ENCODE measurements at places on chromosomes 4 and X.

DNA sequence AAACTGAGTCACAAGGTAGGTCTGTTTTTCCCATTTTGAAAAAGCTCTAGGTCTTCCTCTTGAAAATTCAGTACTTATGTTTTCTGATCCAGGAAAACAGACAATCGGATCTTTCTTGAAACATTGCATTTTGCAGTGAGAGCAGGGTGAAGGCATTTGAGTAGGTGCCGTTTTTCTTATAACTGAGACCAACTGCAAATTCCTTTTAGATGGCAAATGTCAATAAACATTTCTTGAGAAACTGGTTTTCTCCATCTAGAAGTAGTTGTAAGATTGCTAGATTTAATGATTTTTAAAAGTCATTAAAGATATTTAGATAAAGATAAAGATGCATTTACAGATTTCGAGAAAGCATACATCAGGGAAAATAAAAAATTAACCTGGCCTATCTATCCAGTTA lies 92.4 kb downstream of the PHOX2B start:
- DNase-seq, result no peak

DNA sequence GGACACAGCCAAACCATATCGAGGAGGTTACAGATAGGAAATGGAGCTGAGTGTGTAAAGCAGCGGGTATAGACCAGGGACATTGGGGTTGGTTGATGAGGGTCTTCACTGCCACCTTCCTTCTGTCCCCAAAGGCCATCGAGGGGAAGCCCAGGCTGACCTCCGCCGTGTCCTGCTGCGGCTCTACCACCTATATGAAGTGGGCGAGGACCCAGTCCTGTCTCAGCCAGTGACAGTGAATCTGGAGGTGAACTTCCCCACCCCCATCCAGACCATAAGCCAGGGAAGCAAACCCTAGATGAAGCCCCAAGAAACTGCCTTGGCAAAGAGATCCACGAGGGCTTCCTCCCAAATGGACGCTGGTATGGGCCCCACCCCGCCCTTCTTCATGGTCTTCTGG lies 23.2 kb upstream of the MRFAP1 start:
- no peak for DNase-seq

DNA sequence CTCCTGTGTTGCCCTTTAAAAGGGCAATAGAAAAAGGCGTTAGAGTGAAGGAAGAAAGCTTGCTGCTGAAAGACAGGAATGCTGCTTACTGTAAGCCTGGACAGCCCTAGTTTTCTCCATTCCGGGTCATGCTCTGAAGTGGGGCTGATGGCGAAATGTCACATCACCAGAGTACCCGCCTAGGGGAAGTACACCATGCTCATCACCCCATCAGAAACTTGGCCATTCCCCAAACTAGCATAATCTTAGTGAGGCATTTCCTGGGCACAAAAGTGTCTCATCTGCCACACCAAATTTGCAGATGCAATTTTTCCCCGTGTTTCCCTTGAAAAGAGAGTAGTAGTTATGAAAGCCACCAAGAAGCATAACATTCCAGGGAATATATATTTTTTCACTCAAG lies 47.8 kb upstream of the CAMK2D start:
- no peak for DNase-seq

DNA sequence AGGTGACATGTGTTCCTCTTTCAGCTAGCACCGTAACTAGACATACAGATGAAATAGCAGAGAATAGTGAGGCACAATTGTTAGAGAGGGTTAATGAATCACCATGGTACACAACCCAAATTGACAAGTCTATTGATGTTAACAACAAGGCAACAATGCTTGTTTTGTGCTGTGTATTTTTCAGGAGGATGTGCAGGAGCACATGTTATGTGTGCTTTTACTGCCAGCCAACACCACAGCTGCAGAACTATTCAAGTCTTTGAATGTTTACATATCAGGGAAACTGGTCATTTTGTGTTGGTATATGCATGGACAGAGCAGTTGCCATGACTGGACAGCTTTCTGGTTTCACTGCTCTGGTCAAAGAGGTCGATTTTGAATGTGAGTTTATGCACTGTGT lies 32.8 kb downstream of the STBD1 start:
- DNase-seq, result no peak

DNA sequence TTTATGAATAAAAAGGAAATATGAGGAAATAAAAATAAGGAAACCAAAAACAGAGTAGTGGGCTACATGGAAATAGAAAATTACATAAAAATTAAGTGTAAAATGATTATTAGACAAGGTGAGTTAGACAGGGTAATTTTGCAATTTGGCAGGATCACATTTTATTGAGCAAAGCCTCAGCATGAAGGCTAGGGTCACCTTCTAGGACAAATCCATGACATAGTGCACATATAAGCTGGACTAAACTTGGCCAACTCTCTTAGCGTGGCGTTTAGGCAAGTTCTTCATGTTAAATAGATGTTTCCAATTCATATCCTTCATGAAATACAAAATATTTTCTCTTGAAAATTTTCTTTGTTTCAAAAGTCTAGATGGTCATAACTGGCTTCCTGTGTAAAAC lies 25.7 kb upstream of the UGT2B7 start:
- DNase-seq, result no peak

GRCh38 chr4:26815706-26816105 lies 44.9 kb upstream of the STIM2 start:
- no peak for DNase-seq

- DNase-seq, result no peak
These were observed 455.6 kb downstream of the TMA16 start for GRCh38 chr4:163949976-163950601.

DNA sequence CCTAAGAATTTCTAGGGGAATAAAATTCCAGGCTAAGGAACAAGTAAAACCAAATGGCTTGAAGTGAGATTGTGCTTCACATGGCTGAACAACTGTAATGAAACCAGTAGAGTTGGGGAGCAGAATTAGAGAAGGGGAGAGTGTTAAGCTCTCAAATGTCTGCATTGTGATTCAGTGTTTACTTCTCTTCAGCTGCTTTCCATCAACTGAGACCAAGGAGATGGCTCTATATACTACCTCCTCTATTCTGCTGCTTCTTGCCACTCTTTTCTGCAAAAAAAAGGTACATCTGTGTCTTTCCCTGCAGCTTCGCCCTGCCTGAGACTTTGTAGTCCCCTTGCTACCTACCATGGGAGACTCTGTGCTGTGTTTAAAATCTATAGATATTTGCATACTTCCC lies 73.5 kb downstream of the WDFY3 start:
- DNase-seq, result no peak

- no peak for DNase-seq
These were observed 4.7 kb downstream of the SFRP2 start for GRCh38 chr4:153784166-153784699.

GRCh38 chrX:1554469-1555210 lies 17.7 kb upstream of the P2RY8 start:
- DNase-seq, result peak; percentile 81

DNA sequence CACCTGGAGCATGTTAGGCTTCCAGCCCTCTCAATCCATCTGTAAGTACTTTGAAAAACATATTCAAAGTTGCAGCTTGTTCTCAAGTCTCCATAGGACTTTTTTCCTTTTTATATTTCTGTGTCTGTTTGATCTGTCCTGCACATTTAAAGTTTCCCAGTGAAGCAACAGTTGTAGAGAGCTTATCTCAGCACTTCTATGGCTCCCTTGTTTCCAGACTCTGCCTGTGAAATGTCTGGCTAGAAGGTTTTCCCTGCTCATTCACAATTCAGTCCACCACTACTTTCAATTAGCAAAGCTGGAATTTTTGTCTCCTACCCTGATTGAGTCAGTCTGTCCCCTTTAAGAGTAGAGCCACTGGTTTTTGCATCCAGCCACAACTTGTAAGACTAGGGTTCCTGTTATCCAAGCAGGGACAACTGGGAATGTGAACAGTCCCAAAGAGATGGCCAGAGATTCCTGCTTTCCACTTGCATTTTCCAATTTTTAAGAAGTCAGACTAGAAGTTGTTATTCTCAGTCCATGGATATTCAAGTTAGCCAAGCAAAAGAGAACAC lies 116.1 kb downstream of the GASK1B start:
- DNase-seq, result no peak

DNA sequence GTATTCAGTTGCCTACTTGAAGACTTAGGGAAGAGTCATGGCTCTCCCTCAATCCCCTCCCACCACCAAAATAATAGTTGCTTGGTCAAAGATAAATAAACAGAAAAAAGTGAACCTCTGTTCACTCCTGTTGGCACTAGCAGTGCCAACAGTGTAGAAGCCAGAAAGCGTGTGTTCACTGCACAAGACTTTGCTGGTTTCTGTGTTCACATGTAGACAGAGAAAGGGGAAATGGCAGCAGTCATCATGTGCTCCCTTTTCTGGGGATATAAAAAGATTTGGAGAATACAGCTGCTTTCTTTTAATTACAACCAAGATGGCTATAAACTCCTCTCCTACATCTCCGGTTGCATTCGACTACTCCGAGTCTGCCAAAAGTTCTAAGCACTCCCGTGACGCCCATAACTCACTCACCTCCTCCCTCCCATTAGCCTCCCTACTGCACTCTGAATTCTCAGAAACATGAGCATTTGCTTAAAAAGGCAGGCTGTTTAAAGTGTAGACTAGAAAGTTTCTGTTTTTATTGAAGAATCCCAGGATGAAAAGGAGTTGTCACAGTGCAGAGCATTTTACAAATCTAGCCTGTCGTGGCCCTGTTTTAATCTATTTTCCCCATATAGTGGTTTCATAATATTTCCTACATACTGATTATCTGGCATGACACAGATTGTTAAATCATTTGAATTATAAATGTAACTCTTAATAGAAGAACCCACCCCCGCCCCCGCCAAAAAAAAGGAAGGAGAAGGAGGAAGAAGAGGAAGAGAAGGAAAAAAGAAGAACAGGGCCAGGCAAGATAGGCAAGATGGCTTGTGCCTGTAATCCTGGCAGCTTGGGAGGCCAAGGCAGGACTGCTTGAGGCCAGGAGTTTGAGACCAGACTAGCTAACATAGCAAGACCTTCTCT lies 16.7 kb downstream of the LGI2 start:
- no peak for DNase-seq

GRCh38 chr4:128295255-128295654 lies 7.6 kb upstream of the PGRMC2 start:
- DNase-seq, result no peak

- no peak for DNase-seq
These were observed 321 bp upstream of the HPRT1 start for GRCh38 chrX:134459683-134460004.

DNA sequence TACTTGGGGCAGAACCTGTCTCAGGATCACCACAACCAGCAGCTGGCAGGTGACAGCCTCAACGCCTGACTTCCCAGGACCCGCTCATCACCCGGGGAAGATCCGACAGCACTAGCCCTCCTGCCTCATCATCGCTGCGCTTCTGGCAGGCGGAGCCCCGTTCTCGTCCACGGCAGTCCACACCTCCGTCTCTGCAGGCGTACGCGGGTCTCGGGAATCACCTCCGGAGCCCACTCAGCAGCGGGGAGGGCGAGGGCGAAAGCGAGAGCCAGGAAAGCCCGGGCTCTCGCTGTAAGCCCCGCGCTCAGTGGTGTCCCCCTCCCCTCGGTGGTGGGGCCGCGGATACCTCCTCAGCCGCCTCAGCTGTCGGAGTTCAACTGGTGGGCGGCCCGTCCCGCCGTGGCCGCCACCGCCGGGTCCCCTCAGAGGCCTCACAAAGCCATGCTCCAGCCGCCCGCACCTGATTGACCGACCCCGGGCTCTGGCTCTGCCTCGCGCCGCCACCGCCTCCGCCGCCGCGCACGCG lies 518 bp upstream of the CNKSR2 start:
- DNase-seq, result peak; percentile 3

- no peak for DNase-seq
These were observed 49.0 kb upstream of the CXorf51A start for GRCh38 chrX:146863566-146863965.

DNA sequence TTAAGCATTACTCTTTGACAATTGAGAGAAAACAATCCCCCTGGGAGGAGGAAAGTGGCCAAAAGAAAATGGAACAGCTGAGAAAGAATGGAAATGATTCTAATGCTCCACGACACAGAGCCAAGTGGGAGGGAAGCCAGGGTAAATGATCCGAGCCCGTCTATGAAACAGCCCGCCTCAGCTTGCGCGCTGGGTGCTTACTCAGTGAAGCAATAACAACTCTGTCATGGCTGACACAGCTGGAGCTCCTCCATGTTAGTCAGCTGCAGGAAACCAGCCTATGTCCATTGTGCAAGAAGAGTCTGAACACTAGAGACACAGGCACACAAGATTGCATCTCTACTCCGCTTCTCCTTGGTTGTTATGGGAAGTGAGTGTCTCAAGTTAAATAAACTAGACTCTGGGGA lies 19.3 kb downstream of the NOA1 start:
- DNase-seq, result no peak

DNA sequence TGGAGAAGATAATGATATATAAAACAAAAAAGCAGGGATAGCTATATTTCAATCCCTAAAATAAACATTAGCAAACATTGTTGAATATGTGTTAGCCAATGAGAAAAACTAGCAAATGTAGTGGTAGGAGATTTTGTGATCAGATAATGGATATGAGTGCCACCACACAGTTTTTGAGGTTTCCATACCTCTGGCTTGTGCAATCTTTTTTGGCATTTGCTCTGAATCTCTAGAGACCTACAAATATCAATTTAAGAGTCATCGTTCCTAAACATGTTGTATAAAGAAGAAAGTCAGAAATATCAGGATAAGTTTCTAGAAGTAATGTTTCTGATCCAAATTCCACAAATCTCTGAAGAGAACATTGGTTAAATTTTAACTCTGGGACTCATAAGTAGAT lies 308.7 kb downstream of the PDGFC start:
- no peak for DNase-seq

DNA sequence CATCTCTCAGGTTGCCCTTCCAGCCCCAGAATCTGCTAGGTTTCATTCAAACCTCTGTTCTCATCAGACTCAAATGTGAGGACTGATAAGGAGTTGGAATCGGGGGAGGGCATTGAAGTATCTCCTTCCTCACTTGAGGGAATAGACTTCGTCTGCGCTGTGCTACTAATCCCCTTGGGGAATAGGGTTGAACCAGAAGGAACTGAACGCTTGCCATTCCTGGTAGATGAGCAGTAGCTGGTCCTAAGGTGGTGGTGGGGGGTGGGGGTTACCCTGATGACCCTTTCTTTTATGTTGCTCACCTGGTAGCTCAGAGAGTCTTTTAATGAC lies 692 bp upstream of the SLC9A7 start:
- no peak for DNase-seq

DNA sequence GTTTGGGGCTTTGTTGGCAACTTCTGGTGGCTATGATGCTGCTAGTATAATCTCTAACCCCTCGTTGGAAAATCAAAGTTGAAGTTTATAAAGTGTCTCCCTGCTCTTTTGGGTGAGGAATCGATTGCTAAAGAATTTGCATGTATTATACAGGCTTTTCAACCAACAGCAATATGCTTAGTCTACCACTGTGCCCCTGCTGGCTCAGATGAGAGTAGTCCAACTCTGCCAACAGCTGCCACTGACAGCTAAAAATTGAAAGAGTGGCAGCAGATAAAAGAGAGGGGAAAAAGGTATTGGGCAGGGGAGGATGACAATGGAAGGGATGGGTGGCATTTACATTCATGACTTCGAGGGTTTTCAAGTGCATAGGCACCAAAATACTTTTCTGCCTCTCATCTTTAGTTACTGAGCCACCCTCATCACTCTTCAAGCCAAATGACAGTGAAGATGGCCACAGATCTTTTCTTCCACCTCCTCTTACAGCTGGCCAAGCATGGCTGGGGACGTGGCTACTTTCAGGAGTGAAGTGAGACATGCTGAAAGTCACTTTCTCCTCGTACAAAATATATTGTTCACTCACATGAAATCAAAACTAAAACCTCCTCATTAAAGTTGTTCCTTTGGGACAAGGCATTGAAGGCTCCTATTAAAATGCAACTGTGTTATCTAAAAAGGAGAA lies 2.7 kb upstream of the GRIA3 start:
- DNase-seq, result no peak
